NCI-H2081 treated with DMSO at 0.1 percent for 48 hours (cell line): ENCODE measurements at places on chromosomes 4 and X.

- peak; percentile 35 for DNase-seq
These were observed 48.2 kb upstream of the H2AZ1 start for GRCh38 chr4:99998062-99998867.

DNA sequence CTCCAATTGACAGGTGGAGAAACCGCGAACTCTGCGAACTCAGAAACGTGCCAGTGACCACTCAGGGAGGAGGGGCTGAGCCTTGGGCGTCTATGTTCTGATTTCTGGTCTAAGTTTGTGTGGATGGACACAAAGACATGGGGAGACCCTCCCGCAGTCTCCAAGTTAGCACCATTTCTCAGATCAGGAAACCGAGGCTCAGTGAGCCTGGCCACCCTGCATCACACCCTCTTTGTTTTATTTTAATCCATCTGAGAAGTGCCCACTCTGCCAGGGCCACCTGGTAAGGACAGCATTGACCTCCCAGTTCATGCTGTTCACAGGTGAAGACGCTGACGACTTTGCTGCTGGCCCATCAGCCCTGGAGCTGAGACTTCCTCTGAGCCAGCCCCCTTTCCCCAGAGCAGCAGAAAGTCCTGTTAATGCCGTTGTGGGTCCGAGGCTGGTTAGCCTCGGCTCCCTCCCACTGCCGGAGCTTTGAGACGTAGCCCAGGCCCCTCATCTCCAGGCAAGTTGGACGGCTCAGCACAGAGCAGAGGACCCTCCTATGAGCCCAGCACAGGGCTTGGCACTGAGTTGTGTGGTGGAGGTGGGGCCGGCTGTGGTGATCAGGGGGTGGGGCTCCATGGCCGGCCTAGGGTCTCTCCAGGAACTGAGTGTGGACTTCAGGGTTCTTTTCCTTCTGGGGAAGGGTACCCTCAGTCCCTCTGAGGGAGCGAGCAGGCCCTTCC, 43.7 kb downstream of the PSAPL1 start:
- DNase-seq, result no peak

DNA sequence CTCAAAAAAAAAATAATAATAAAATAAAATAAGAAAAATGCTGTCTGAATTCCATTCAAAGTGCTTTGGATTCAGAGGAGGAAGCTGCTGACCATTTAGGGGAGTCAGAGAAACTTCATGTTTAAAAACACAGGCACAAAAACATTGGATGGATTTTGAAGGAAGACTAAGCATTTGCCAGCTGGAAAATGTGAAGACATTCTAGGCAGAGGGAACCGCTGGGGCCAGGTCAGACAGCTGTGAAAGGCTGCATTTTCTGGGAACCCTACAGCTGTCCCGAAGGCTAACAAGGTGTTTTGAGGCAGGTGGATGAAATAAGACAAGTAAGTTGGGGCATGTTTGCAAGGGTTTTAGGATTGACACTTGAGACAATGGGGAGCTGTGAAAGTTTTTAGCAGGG, 38.6 kb downstream of the ING2 start:
- DNase-seq, result no peak

GRCh38 chr4:185591679-185592141, 56.4 kb upstream of the PDLIM3 start:
- DNase-seq, result no peak

DNA sequence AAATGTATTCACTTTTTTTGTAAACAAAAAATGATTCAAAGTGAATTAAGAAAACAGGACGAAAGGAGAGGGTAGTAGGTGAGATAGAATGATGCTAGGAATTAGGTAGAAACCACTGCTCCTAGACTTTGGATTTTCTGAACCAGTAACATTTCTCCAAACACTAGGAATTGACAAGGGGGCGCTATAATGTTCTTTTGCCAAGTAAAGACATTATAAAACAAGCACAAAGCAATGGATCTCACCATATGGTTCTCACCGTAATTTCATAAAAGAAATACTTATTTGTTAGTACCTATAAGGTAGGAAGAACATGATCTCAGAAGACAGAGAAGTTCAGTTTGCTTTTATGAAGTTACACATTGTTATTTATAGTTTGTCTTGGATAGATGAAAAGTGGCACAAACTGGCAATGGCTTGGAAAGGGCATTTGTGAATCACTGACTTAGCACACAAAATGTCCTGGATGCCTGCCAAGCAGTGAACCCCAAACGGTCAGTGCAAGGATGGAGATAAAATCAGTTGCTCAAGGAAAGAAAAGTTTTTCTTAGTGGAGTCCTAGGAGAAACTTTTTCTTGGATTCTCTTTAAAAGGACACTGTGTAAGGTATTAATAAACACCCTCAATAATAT, 8.1 kb upstream of the TBC1D1 start:
- no peak for DNase-seq

- DNase-seq, result peak; percentile 32
These were observed 20.5 kb downstream of the TRIM61 start for GRCh38 chr4:164956766-164957643.

DNA sequence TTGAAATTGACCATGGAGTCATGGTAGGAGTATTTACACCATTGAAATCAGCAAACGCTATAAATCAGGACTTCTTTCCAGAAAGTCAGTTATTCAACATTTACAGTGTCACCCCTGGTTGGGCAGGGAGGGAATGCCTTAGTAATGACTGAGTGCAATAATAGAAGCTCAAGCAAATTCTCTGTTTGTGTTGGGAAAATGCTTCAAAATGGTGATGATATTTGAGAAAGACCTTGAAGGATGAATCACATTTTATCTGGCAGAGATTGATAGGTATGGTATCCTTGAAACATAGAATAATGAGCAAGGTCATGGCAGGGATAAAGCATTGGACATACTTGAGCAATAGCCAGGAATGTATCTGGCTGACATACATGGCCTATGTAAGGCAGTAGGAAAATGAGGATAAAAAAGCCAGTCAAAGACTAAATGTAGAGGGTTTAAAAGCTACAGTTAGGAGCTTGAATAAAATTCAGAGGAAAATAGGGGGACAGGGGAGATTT, 248.7 kb downstream of the FMR1NB start:
- no peak for DNase-seq
